Activated naive CD4-positive, alpha-beta T cell treated with anti-CD3 and anti-CD28 coated beads, Interleukin-2, amount 10 ng/mL, durations not matched to agents 5 hours and 36 hours (primary cell): ENCODE measurements at places on chromosomes 7 and 10. TPM values are rescaled to one million over a fixed set of nuclear protein-coding genes. Genes with fewer than 3 reads are reported as not detected.

AGR3 gene
- not detected for total RNA-seq

MAGI2 gene
- total RNA-seq = 0.05 TPM

AEBP1 gene
- 3.6 TPM for total RNA-seq

RNF32 gene
- total RNA-seq = 1.7 TPM

C10orf88 gene
- 15.2 TPM for total RNA-seq

HNRNPA2B1 gene
- total RNA-seq = 647 TPM

PTPRN2 gene
- total RNA-seq = 2.3 TPM

CSGALNACT2 gene
- 45.6 TPM for total RNA-seq

MSMB gene
- not detected for total RNA-seq

SPDYE11 gene
- not detected for total RNA-seq

NEURL1 gene
- 1.1 TPM for total RNA-seq

NSUN6 gene
- 25.5 TPM for total RNA-seq

TBATA gene
- total RNA-seq = not detected

CC2D2B gene
- total RNA-seq = not detected

SEC61G gene
- 134 TPM for total RNA-seq

ANKRD26 gene
- 7.9 TPM for total RNA-seq

NKX1-2 gene
- total RNA-seq = not detected

OR13A1 gene
- total RNA-seq = not detected

TDRD1 gene
- 0.35 TPM for total RNA-seq

CALML3 gene
- not detected for total RNA-seq

CPA2 gene
- not detected for total RNA-seq

CLCN1 gene
- total RNA-seq = not detected

TCF7L2 gene
- 0.38 TPM for total RNA-seq

PCBD1 gene
- 21.2 TPM for total RNA-seq

SPDYE8 gene
- total RNA-seq = not detected

ATE1 gene
- 23.1 TPM for total RNA-seq

HPSE2 gene
- not detected for total RNA-seq

PPP1R3A gene
- total RNA-seq = not detected

CDNF gene
- 1.8 TPM for total RNA-seq

SEMA3A gene
- 1.8 TPM for total RNA-seq
